ENCODE measurements at places on chromosomes 7 and 10.

DNA sequence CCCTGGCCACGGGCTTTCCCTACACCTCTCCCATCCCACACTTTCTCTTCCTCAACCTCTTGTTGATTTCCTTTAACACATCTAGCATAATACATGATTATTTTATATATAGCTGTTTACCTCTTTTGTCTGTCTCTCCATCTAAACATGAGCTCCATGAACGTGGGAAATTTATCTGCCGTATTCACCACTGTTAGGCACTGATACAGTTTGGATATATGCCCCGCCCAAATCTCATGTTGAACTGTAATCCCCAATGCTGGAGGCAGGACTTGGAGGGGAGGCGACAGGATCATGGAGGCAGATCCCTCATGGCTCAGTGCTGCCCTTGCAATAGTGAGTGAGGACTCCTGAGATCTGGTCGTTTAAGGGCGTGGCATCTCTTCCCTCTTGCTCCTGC is 5.7 kb downstream of the CYTH3 start:
- DNase-seq, result no peak

DNA sequence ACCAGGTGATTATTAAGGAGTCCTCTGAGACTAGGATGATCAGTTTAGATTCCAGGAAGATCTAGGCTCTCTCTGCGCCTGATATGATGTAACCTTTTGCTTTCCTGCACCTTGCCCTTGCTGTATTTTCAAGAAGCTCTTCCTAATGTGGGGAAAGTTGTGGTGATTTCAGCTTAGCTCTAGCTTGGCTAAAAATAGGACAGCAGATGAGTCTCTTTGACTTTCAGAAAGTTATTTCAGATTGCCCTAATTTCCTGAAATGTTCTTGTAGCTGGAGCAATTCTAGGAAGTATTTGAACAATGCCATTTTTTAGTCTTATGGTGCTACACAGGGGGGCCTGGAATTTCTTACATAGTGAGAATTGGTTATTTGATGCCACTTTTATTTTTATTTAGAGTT is 3.8 kb downstream of the LCOR start:
- DNase-seq, result no peak

GRCh38 chr7:116632384-116632783 is 39.6 kb upstream of the MET start:
- DNase-seq, result no peak

- no peak for DNase-seq
Observed at GRCh38 chr7:89401099-89401498, 605.6 kb upstream of the TEX47 start.

- DNase-seq, result no peak
Observed at GRCh38 chr7:1124816-1125602, 35.0 kb downstream of the ZFAND2A start.

- no peak for DNase-seq
Observed at GRCh38 chr10:108749042-108749441, 1174.3 kb downstream of the XPNPEP1 start.

DNA sequence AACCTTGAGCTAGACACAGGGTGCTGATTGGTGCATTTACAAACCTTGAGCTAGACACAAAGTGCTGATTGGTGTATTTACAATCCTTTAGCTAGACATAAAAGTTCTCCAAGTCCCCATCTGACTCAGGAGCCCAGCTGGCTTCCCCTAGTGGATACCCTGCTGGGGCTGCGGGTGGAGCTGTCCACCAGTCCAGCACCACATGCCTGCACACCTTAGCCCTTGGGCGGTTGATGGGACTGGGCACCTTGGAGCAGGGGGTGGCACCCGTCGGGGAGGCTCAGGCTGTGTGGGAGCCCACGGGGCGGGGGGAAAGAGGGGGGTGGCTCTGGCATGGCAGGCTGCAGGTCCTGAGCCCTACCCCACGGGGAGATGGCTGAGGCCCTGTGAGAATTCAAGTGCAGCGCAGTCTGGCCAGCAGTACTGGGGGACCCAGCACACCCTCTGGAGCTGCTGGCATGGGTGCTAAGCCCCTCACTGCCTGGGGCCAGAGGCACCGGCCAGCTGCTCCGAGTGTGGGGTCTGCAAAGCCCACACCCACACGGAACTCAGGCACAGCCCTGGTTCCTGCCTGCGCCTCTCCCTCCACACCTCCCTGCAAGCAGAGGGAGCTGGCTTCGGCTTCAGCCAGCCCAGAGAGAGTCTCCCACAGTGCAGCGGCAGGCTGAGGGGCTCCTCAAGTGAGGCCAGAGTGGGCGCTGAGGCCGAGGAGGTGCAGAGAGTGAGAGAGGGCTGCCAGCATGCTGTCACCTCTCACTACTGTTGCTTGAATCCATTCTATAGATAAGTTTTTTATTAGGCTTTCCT is 369.8 kb upstream of the SMIM30 start:
- DNase-seq, result no peak

DNA sequence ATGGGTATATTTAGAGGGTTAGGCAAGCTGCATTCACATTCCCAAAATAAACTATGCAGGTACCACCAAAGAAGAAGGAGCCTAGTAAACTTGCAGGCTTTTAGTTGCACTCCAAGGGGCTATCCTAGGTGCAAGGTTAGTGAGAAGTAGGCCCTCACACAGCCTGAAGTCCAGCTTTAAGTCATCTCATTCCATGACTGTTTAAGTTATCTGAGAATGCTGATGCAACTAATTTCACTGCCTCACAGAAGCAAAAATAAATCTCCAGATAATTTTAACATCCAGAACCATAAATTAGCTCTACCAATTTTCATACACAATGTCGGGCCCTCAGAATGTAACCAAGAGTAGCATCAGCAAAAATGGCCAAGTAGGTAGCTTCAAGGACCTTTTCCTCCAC is 34.3 kb upstream of the HHEX start:
- DNase-seq, result no peak

DNA sequence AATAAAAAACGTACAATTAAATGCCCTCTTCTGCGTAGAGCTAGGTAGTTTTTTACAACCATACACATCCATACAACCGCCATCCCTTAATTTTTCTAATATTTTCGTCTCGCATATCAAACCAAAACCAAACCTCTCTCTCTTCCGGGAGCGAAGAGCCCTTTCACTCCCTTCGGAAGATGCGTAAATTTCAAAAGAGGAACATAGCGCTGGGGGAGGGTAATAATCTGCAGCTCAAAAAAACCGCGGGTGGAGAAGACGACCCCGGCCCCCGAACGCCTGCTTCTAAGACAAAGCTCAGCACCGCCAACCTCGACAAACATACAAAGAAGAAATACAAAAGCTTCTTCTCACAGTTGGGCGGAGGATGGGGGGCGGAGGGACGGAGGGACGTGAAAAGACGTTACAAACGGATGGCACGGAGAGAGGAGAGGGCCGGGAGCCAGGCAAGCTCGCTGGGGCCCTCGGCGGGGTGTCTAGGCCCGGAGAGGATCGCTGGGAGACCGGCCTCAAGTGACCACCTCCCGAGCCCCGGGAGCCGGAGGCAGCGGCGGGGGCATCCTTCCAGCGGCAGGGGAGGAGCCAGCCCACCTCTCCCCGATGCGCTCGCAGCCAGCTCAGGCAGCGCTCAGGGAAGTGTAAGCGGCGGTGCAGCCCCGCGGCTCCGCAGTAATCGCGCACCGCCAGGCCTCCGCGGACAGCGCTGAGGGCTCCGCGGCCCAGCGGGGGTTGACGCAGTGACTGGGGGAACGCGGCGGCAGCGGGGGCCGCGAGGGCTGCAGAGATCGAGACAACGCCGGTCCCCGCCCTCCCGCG is 851 bp downstream of the MKRN1 start:
- no peak for DNase-seq
